ENCODE measurements at places on chromosomes 5 and 9.

DNA sequence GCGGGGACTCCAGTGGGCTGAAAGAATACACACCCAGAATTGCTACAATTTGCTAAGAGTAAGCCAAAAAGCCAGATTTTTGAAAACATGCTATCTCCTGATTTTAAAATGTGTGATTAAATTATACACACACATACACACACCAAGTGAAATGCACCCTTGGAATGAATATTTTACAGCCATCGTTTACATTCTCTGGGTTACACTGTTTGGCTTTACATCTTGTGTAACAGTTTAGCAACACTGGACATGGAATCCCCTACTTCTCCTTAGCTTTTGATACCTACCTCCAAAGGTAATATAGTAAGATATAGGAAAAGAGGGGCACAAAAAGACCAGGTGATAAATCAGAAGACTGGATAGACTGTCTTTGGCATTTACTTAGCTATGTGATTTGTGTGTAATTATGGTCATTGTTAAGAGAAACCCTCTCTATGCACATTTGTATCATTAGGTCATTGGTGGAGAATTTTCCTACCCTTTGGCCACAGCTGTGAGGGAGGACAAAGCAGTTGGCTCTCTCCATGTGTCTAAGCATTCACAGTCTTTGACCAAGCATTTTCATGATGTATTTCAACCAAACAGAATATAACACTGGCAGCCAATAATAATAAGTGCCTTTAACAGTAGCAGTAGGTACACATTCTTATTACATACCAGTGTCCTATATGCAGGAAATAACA is 7.6 kb downstream of the SVEP1 start:
- no peak for DNase-seq

DNA sequence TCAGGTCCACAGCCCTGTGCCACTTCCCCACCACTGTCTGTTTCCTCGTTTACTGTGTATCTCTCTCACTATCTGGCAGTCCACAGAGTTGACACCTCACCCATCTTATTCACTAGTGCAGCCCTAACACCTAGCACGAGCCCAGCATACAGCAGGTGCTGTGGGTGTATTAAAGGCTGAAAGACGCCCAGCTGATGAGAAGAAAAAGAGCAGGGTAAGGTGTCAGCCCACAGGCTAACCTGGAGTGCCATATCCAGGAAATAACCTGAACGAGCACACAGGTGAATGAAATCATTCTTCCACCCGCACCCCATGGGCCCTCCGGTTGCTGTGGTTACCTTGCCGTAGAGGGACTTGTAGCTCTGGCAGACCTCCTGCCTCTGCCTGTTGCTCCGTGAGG is 18.6 kb downstream of the ANXA6 start:
- DNase-seq = no peak

- no peak for DNase-seq
Observed at GRCh38 chr5:93163010-93163663, 417.9 kb downstream of the NR2F1-AS1 start.

GRCh38 chr5:177432839-177433657 is 6.6 kb downstream of the GRK6 start:
- DNase-seq = no peak

DNA sequence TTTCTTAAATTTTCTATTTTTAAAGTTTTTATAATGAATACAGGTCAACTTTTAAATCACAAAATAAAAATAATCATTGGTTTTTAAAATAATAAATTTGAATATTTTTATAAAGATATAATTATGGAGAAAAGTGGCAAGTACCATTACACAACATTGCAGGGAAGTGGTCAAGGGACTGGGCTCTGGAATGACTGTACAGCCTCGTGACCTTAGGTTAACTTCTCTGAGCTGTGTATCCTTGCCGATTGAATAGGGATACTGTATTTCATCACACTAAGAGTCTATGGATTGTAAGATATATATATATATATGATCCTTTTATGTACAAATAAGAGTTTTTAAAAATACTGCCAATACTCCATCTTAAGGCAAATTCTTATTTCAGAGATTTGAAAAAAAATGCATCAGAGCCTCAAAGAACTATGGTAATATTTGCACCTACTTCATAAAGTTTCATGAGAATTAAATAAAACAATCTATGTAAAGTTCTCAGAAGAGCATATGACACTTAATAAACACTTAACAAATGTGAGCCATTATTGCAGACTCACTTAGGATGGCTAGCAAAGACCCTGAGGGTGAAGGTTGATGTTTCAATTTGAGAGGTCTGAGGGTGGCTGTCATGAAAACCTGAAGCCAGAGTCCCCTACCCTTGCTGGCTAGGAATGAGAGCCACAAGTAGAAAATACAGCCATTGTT is 136.5 kb downstream of the CCDC192 start:
- no peak for DNase-seq

- no peak for DNase-seq
Observed at GRCh38 chr5:180723936-180724335, 15.9 kb downstream of the OR2Y1 start.

- DNase-seq = peak; percentile 56
Observed at GRCh38 chr9:90095682-90096081, 490.9 kb downstream of the GADD45G start.

GRCh38 chr9:128138001-128138400 is 10.5 kb upstream of the PTGES2 start:
- no peak for DNase-seq

GRCh38 chr5:149886060-149886459 is 58.5 kb downstream of the PDE6A start:
- no peak for DNase-seq

DNA sequence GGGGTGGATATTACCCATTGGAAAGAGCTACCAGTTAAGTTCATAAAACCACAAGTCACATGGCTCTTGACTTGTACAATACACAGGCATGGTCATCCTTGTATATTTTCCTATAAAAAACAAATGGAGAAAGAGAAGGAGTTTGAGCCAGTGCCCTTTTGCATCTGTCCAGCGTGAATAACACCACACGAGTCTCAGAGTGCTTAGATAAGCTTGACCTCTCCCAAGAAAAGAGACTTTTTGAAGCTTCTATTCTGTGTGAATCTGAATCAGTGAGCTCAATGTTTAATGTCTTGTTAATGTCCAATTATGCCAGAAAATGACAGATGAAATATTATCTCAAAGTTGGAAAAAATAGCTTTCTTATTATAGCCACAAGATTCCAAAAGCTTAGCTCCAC is 30.9 kb upstream of the LPAR1 start:
- no peak for DNase-seq

- DNase-seq = no peak
Observed at GRCh38 chr5:150057052-150057451, 29.3 kb downstream of the CSF1R start.

GRCh38 chr5:175700991-175701390 is 43.1 kb downstream of the HRH2 start:
- DNase-seq = no peak

DNA sequence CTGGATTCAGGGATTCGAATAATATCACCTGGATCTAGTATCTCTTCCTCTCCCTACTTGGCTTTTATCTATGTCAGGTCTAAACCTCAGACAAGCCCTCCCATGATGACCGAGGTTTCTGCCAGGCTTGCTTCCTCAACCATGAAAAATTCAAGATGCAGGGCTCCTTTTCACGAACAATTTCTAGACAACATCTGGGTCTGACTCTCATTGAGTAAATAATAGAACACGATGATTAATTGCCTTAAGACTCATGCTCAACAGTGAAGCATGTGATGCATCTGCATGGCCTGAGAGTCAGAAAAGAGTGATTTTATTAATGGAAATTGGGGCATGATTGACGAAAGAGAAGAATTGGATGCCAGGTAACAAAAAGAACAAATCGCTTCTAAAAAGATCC is 277.2 kb upstream of the ZNF608 start:
- no peak for DNase-seq

GRCh38 chr5:55578771-55579170 is 44.0 kb upstream of the PLPP1 start:
- no peak for DNase-seq

DNA sequence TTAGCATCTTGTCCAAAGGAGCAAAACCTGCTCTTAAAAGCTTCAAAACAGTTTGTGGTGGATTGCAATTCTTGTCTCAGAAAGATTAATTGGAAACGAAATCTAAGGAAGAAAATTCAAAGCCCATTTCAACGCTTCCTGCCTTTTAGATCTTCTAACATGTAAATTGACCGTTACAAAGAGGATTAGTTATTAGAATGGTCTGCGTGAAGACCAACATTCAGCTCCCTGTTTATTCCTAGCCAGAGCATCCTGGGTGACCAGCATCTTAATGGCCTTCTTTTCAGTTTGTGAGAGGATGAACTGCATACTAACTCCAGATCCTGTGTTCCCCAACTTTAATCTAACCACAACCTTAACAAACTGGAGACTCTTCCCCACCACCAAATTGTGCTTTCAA is 109.9 kb upstream of the SLC1A3 start:
- peak; percentile 63 for DNase-seq

GRCh38 chr5:137278476-137278875 is 220.7 kb downstream of the SPOCK1 start:
- no peak for DNase-seq

DNA sequence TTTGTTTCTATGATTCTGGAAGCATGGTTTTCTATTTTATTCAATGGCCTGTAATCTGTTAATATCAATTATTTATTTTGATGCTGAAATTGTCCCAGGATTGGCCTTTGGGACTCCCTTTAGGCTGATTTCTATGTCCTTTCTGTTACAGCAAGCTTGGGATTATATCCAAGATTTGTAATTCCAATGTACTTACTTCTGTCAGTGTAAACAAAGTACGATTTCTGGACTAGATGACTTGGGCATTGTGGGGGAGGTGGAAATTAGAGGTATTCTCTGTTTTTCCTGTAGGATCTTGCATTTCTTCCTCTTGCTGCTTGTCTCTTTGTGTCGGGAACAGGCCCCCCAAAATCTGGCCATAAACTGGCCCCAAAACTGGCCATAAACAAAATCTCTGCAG is 3.7 kb downstream of the PCDHGA12 start:
- no peak for DNase-seq

- no peak for DNase-seq
Observed at GRCh38 chr9:129860653-129861446, 25.6 kb downstream of the USP20 start.

DNA sequence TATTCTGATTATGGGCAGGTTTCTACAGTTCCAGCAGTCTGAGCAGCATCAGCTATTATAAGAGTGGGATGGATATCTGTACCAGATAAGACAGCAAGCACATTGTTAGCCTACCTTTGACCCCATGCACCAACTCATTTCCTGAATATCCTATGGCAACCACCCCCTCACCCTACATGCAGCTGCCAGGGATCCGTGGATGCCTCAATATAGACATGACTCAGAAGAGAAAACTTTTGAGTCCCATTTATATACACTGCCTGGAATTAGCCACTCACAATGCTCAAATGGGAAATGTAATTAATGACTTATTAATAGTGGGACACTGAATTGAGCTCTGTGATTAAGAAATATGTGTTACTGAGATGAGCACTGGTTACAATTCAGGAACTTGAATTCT is 124.4 kb downstream of the SSBP2 start:
- DNase-seq = no peak

DNA sequence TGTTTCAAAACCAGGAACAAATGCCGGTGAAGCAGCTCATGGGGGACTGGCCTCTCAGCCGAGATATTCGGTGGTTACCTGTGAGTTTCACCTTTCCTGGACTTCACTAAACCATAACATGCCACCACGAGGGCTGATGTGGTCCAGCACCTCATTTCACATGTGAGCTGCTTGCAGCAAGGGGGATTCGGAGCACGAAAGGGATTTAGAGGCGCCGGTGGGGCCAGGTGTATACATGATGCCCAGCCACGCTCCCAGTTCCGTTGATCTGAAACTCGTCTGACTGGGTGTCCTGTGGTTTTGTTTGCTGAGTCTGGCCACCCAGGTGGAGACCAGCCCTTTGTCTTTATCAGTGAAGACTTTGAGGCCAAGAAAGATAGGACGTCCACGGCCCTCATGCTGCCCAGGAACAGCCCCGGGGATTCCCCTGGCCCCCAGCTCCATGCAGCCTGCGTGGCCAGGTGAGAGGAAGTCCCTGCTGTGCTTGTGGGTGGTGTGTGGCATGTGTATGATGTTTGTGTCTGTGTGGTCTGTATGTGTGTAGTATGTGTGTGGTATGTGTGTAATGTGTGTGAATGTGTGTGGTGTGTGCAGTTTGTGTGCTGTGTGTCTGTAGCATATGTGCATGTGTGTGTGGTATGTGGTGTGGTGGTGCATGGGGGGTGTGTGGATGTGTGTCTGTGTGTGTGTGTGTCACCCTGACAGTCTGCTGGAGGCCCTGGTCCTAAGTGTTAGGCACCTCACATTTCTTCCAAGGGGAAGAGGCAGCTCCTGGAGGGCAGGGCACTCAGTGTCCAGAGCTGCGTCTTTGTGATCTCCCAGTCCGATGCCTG is 23.4 kb downstream of the PHF2 start:
- DNase-seq = no peak

Measured in Ammon's horn (tissue), 1 donor.